ENCODE measurements at places on chromosomes 4 and X.
A peak's percentile ranks its signal among the peaks of the same experiment; 100 is the strongest.

GRCh38 chrX:53256446-53257041, 24.8 kb downstream of the IQSEC2 start:
- no peaks in the 10 kb centered on the region for H3K27me3 ChIP-seq
- no peak overlapping the region for H3K27ac ChIP-seq
- H3K36me3 ChIP-seq, result no peaks in the 10 kb centered on the region

DNA sequence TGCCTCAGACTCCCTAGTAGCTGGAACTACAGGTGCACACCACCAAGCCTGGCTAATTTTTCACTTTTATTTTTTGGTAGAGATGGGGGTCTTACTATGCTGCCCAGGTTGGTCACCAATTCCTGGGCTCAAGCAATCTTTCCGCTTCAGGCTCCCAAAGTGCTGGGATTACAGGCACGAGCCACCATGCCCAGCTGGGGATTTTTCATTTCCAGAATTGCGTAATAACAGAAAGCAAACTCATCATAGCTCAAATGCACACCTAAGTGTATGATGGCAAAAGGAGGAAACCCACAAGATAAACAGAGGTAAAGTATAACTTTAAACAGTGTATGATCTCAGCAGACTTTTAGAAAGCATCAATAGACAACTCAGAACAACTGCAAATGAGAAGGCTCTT, 56.2 kb downstream of the TEX11 start:
- no peaks in the 10 kb centered on the region for H3K4me1 ChIP-seq
- H3K36me3 ChIP-seq, result no peaks in the 10 kb centered on the region
- H3K4me3 ChIP-seq, result no peak overlapping the region
- H3K27ac ChIP-seq, result no peak overlapping the region

- H3K4me3 ChIP-seq, result no peak overlapping the region
- peaks cover 15% of the 10 kb centered on the region for H3K4me1 ChIP-seq
- H3K27me3 ChIP-seq, result no peaks in the 10 kb centered on the region
- no peaks in the 10 kb centered on the region for H3K36me3 ChIP-seq
- DNase-seq, result no peak
Observed at GRCh38 chrX:38879631-38880220, 78.5 kb downstream of the MID1IP1 start.

GRCh38 chr4:28754376-28754775, 1893.7 kb downstream of the STIM2 start:
- no peak overlapping the region for H3K27ac ChIP-seq
- no peaks in the 10 kb centered on the region for H3K27me3 ChIP-seq
- no peak for DNase-seq
- H3K4me3 ChIP-seq, result no peak overlapping the region
- no peaks in the 10 kb centered on the region for H3K36me3 ChIP-seq

DNA sequence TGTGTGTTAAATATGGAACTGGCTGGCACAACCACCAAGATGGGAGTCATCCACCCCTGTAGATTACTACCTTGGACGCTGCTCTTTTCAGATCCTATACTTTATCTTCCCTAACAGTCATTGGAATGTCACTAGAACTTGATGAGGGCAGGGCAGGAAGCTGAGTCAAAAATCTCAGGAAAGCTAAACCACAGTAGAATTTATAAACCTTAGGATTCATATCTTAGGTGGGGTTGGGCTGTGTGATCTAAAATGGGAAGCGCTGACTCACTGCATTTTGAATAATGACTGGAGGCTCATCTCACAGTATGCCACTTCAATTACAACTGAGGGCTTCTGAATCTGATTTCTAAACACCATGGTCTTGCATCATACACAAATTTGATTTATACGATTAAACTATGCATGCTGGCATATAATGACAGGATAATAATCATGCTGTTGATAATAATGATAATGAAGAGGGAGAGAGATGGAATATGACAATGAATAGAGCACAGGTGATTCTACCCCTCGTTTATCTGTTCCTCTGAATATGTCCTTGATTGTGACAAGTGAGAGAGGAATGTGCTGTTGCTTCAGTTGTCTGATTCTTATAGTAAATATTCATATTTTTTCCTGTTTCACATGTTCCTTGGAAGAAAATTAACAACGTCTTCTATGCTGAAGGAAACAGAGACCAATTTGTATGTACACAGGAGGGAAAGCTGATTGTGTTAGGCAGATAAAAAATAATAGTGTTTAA, 270.3 kb upstream of the HS3ST1 start:
- H3K27me3 ChIP-seq, result no peaks in the 10 kb centered on the region
- no peak for DNase-seq
- no peak overlapping the region for H3K27ac ChIP-seq

DNA sequence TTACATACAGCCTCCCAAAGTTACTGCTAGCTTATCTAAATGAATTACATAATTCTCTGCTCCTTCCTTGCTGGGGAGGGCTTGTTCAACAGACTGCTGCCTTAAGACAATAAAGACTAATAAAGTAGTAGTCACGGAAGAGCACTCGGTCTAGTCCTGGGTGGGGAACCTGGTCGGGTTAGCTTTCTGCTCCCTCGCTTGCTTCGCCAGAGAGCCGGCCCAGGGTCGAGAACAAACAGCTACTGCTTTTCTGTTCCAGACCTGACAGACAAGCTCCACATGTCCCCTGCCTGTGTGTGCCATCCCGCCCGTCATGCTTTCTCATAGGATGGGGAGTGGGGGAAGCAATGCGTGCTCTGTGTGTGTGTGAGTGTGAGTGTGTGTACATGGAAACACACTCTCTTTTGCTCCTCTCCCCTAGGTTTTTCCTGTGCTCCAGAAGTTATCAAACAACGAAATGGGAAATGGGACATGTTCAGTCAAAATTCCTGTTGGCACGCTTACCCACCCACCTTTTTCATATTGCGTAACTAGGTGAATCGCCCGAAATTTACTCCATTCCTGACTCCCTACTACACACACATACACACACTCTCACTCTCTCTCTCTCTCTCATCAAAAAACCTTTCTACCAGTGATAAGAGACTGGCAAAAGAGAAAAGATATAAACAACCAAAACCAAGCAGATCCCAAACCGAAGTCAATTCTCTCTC, 1.3 kb downstream of the NPY1R start:
- H3K27ac ChIP-seq, result no peak overlapping the region
- H3K4me1 ChIP-seq, result peaks cover 9% of the 10 kb centered on the region
- no peak for DNase-seq
- H3K36me3 ChIP-seq, result no peaks in the 10 kb centered on the region

- peaks cover 48% of the 10 kb centered on the region for H3K4me1 ChIP-seq
- H3K36me3 ChIP-seq, result peaks cover 1% of the 10 kb centered on the region
- H3K4me3 ChIP-seq, result peak overlapping the region; percentile 63
- peak overlapping the region; percentile 94 for H3K27ac ChIP-seq
- no peaks in the 10 kb centered on the region for H3K27me3 ChIP-seq
Observed at GRCh38 chrX:119755981-119756533, 2.3 kb upstream of the SOWAHD start.

DNA sequence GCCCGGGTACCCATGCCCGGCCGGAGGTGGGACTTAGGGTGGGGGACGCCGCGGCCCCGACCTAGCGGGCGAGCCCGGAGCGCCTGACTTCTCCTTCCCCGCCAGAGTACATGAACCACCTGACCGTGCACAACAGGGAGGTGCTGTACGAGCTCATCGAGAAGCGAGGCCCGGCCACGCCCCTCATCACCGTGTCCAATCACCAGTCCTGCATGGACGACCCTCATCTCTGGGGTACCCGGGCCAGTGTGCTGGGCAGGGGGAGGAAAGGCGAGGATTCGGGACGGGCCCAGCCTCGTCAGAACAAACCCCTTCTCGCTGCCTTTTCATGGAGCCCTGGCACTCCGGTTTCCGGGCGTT, 622 bp downstream of the TAFAZZIN start:
- peak overlapping the region; percentile 81 for H3K27ac ChIP-seq
- H3K4me1 ChIP-seq, result peaks cover 10% of the 10 kb centered on the region
- no peaks in the 10 kb centered on the region for H3K27me3 ChIP-seq
- DNase-seq, result peak; percentile 83
- peak overlapping the region; percentile 91 for H3K4me3 ChIP-seq

GRCh38 chr4:13980317-13981310, 353.1 kb upstream of the BOD1L1 start:
- H3K27me3 ChIP-seq, result no peaks in the 10 kb centered on the region
- peak; percentile 23 for DNase-seq
- no peak overlapping the region for H3K4me3 ChIP-seq
- H3K4me1 ChIP-seq, result no peaks in the 10 kb centered on the region
- no peaks in the 10 kb centered on the region for H3K36me3 ChIP-seq

- peaks cover 5% of the 10 kb centered on the region for H3K27me3 ChIP-seq
- H3K27ac ChIP-seq, result no peak overlapping the region
- H3K4me1 ChIP-seq, result no peaks in the 10 kb centered on the region
- no peak overlapping the region for H3K4me3 ChIP-seq
- no peaks in the 10 kb centered on the region for H3K36me3 ChIP-seq
- DNase-seq, result no peak
Observed at GRCh38 chr4:104868958-104869357, 277.7 kb upstream of the TET2 start.

GRCh38 chr4:76401654-76402053, 19.3 kb downstream of the CCDC158 start:
- no peak for DNase-seq
- H3K4me3 ChIP-seq, result no peak overlapping the region
- H3K27ac ChIP-seq, result no peak overlapping the region
- no peaks in the 10 kb centered on the region for H3K4me1 ChIP-seq
- H3K36me3 ChIP-seq, result no peaks in the 10 kb centered on the region

- DNase-seq, result no peak
- no peaks in the 10 kb centered on the region for H3K4me1 ChIP-seq
- H3K27me3 ChIP-seq, result no peaks in the 10 kb centered on the region
- no peak overlapping the region for H3K27ac ChIP-seq
- peaks cover 4% of the 10 kb centered on the region for H3K36me3 ChIP-seq
Observed at GRCh38 chr4:53991821-53992220, 72.6 kb downstream of the CHIC2 start.

DNA sequence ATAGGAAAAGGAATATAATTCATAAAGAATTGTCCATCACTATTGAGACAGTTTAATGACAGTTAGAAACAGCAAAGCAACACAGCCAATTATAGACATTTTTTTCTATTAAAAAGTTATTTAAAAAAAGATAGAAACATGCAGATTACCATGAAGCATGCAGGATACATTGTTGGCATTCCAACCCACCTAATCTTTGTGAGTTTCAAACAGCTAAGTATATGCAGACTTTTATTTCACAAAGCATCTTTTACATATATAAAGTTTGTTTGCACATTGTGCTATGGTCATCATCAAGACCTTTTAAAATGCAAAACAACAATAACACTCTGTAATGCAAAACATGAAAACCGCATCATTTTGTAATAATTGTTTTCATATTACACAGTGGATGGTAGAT, 125.9 kb upstream of the ETNPPL start:
- no peaks in the 10 kb centered on the region for H3K4me1 ChIP-seq
- H3K27ac ChIP-seq, result no peak overlapping the region
- no peaks in the 10 kb centered on the region for H3K36me3 ChIP-seq
- DNase-seq, result no peak
- H3K4me3 ChIP-seq, result no peak overlapping the region
- no peaks in the 10 kb centered on the region for H3K27me3 ChIP-seq

GRCh38 chr4:74997948-74998729, 65.2 kb downstream of the PARM1 start:
- no peaks in the 10 kb centered on the region for H3K27me3 ChIP-seq
- no peaks in the 10 kb centered on the region for H3K4me1 ChIP-seq
- H3K27ac ChIP-seq, result no peak overlapping the region
- H3K36me3 ChIP-seq, result no peaks in the 10 kb centered on the region

DNA sequence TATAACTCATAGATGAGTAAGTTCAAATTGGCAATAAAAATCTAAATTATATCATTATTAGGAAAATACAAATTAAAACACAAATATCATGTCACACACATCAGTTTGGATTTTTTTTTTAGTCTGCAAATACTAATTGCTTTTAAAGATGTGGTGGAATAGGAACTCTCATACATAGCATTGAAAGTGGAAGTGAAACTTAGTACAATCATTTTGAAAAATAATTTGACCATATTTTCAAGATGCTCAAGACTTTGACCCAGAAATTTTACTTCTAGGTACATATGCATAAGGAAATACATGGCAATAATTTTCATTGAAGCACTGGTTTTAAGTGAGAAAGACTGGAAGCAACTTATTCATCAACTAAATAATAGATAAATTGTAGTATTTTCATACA, 147.5 kb upstream of the SMIM31 start:
- DNase-seq, result no peak
- no peaks in the 10 kb centered on the region for H3K36me3 ChIP-seq
- no peak overlapping the region for H3K27ac ChIP-seq
- no peaks in the 10 kb centered on the region for H3K4me1 ChIP-seq
- no peaks in the 10 kb centered on the region for H3K27me3 ChIP-seq
- no peak overlapping the region for H3K4me3 ChIP-seq

DNA sequence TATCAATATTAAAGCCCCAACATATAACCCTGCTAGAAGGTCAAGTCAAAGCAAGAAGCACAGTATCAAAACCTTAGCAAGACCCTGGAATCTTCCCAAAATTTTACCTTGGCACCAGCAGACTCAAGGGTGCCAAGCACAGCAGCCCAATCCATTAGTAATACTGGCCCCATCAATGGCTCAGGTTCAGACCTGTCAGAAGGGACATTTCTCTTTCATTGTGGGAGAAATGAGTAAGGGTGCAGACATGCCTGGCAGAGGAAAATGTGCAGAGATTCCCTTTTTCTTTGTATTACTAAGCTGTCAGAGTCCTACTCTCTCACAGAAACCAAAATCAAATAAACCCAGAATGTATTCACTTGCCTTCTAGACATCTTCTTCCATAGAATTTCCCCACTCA, 203.9 kb downstream of the EVC2 start:
- H3K27ac ChIP-seq, result no peak overlapping the region
- no peak for DNase-seq
- no peaks in the 10 kb centered on the region for H3K36me3 ChIP-seq

GRCh38 chr4:111556851-111557250, 588.4 kb upstream of the FAM241A start:
- no peak for DNase-seq
- H3K27me3 ChIP-seq, result no peaks in the 10 kb centered on the region
- no peaks in the 10 kb centered on the region for H3K36me3 ChIP-seq
- H3K4me3 ChIP-seq, result no peak overlapping the region

- H3K27me3 ChIP-seq, result no peaks in the 10 kb centered on the region
- H3K36me3 ChIP-seq, result no peaks in the 10 kb centered on the region
- DNase-seq, result no peak
Observed at GRCh38 chr4:2451821-2452785, 16.8 kb upstream of the RNF4 start.

DNA sequence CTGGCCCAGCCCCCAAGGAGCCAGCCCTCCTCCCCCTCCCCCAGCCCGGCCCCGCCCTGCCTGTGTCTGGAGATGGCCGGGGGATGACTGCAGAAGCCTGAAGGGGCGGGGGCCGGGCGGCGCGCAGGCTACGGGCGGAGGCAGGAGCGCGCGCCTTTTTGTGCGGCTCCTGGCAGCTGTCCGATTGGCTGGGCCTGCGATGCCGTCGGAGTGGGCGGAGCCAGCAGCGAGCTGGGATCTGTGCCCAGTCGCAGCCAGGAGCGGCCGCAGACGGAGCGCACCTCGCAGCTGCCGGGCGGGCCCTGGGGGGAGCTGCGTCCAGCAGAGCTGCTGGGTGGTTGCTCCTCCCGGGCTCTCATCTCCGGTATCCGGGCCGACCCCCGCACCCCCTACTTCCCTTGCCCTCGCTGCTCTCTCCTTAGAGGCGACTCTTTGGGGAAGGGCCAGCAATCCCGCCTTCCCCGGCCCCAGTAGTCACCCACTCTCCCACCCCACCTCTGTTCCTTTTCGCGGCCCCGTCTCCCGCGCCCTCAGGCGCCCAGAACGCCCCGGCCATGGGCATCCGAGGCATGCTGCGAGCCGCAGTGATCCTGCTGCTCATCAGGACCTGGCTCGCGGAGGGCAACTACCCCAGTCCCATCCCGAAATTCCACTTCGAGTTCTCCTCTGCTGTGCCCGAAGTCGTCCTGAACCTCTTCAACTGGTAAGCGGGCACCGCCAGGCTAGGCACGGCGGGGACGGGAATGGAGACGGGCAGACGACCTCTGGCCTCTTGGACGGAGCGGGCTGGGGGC, at the start of gene GABRQ:
Gene GABRQ (plus strand): TSS at position 247 of the 794 bp plus-strand sequence. CDS start 308 bp downstream, at position 555.
- DNase-seq, result peak; percentile 10
- no peak within 1 kb of the TSS for H3K4me3 ChIP-seq
- no peak within 1 kb of the TSS for H3K27ac ChIP-seq
- no peaks in the 10 kb centered on the region for H3K36me3 ChIP-seq
- H3K4me1 ChIP-seq, result no peaks in the 10 kb centered on the region

Data from activated CD8-positive, alpha-beta T cell treated with anti-CD3 and anti-CD28 coated beads for 36 hours (primary cell).